Activated T-helper 1 cell treated with Interleukin-2 at 50 U/mL for 16 hours (primary cell): ENCODE measurements at places on chromosomes 3 and 15.
A peak's percentile ranks its signal among the peaks of the same experiment; 100 is the strongest.

DNA sequence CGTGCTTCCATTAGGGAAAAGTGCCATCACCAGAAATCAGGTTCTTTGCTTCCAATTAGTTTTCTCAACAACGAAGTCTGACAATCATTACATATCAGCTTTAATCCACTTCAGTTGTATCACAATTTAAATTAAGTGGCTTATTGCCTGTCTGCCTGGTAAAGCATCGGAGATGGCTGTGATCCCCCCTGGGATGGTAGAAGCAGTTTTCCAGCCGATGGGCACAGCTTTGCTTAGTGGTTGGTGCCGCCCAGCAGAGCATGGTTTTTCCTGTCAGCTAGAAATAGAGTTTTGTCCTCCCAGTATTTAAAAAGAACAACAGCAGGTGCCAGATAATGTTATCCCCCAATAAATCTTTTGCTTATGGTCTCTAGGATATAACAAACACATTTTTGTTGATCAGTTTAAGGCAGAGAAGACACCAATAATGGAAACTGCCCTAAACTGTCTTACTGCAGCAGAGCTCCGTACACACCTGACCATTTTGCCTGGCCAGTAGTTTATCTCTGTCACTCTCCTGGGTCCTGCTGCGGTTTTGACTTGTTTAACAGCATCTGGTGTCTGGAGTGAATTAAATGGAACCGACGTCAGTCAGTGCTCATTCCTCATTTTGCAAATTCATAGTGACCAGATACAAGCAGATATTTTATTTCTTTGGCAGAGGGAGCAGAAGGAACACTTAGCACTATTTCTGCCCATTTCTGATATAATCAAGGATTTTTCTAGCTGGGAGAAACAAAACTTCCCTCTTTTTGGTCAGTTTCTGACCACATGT is 79.1 kb downstream of the SLC49A4 start:
- no peak for DNase-seq

DNA sequence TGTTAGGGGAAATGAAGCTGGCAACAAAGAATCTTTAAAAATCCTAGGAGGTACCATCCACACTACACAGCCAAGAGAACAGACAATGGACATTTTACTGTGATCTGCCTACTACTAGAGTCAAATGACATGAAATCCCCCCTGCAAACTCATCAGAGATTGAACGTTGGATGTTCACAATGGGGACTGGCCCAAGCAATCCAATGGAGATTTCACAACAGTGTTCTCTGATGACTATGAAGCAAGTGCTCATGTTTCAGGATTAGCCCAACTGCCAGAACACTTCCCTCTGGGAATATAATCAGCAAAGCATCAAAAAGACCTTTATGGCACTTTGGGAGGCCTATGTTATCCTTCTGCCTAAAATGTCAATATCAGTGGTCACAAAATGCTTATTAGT is 97.8 kb downstream of the IGSF11 start:
- no peak for DNase-seq

DNA sequence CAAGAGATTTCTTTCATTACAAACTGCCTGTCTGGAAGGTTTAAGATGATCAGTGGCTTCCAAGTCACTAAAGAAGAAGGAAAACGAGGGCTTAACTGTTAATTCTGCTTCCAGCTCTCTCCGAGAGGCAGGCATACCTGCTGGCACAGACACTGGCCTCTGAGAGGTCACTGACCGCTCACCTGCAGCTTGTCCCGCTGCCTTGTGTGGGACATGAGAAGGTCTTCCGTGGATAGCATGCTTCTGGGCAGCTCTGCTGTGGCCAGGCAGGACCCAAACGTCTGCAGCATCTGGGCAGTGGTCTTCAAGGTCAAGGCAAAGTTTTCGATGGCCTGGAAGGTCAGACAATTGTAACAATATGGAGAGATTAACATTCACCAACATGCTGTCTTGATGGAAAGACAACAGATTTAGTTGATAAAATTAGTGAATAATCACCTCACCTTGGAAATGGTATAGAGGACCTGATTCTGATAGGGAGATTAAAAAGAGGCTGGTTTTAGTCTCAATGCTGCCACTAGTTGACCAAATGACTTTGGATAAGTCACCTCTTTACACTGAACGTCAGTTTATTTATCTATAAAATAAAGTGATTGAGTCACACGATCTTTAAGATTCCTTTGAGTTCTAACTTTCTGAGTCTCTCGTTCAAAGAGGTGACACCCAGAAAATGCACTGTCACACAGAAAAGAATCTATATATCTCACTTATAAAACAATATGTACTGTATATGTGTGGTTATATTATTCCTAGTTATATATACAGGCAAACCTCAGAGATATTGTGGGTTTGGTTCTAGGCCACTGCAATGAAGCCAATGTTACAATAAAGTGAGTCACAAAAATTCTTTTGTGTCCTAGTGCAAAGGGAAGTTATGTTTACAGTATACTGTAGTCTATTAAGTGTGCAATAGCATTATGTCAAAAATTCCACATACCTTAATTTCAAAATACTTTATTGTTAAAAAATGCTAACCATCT is 65.1 kb downstream of the B3GNT5 start:
- no peak for DNase-seq

- no peak for DNase-seq
These were observed 3.5 kb upstream of the TGFBR2 start for GRCh38 chr3:30602946-30603345.

GRCh38 chr3:42778644-42779043 is 5.6 kb upstream of the CCDC13 start:
- no peak for DNase-seq

GRCh38 chr3:151581035-151581434 is 120.2 kb upstream of the IGSF10 start:
- DNase-seq = no peak

GRCh38 chr15:60485365-60486055 is 6.6 kb upstream of the ICE2 start:
- DNase-seq = no peak

- no peak for DNase-seq
These were observed 961.7 kb downstream of the NTRK3 start for GRCh38 chr15:87294854-87295253.

DNA sequence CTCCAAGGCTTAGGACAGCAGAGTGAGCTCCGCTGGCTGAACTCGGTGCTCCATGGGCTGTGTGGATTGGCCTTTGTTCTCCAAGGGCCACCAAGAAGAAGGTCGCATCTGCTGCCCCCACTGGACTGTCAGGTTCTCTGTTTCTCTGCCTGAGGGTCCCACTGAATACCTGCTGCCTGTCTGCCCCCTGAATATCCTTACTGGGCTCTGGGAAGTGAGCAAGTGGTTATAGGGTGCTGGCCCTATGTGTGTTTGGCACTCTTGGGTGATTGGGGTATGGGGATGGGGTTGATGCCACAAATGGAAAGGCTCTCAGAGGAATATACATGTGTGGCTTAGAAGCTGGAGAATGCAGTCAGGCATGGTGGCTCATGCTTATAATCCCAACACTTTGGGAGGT is 82.3 kb downstream of the THSD4 start:
- DNase-seq = no peak

DNA sequence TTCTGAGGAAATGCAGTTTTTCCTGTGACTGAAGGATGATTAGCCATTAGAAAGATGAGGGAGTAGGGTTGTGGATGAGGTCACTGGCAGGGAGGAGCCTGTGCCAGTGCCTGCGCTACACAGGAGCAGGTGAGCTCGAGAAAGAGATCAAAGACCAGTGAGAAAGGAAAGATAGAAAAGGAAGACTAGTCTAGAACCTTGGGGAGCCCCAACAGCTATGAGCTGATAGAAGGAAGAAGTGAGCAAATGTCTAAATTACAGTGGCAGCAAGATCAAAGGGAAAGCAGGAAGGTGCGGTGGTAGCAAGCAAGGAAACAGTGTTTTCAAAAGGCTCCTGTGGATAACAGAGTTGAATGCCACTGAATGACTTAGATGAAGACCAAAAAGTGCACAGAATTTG is 39.6 kb downstream of the LNP1 start:
- DNase-seq = no peak

- no peak for DNase-seq
These were observed 40.7 kb downstream of the STARD9 start for GRCh38 chr15:42616107-42616506.

DNA sequence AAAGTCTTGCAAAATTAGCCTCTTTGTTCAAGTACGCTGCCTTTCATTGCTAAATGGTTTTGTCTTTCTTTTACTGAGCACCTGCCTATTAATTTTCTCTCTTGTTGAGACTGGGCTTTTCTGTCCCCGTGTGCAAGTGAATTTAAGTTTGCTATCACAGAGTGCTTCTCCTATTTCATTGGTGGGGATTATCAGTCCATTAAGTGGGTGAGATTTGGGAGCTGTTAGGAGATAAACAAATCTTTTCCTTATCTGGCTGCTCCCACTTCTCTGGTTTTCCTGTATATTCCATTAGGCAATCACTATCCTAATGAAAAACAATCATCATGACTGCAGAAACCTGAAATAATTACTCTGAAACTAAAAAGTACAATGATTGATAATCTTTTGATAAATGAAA is 254.2 kb downstream of the NR1D2 start:
- no peak for DNase-seq

GRCh38 chr15:101240358-101240757 is 11.5 kb downstream of the CHSY1 start:
- DNase-seq = no peak

GRCh38 chr15:85748729-85749128 is 46.0 kb downstream of the KLHL25 start:
- DNase-seq = no peak

- no peak for DNase-seq
These were observed 217.4 kb downstream of the TCF12 start for GRCh38 chr15:57135800-57136199.

GRCh38 chr3:30401971-30402370 is 204.4 kb upstream of the TGFBR2 start:
- no peak for DNase-seq

- no peak for DNase-seq
These were observed 33.4 kb downstream of the CCDC54 start for GRCh38 chr3:107410606-107411005.

GRCh38 chr15:90402223-90402622 is 14.2 kb downstream of the IQGAP1 start:
- DNase-seq = no peak

GRCh38 chr3:148158210-148158609 is 539.5 kb upstream of the AGTR1 start:
- DNase-seq = no peak

DNA sequence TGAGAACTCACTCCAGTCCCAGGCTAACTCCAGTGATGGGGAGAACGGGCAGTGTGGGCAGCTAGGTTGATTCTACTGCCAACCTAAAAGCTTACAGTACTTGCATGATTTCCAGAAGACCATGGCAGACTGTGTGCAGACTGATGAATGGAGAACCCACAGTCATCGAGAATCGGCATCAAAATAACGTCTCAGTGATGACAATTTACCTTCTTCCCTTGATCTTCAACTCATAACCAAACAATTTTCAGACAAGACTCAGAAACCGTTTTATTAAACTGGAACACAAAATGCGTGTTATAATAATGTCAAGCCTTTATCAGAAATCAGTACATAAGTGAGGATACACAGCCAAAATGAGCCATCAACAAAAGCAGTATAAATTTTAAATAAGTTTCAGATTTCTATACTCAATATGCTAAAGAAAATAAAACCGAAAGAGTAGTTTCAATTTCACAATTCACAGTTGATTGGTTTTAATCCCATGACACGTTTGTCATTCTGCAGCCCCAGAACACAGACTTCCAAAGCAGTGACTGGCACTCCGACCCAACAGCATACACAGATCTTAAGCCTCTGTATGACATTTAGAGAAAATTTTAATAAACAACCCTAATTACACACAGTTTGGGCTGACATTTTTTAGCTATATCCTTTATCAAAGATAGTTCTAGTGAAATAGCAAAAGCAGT is 54.5 kb downstream of the ZMAT3 start:
- DNase-seq = no peak

DNA sequence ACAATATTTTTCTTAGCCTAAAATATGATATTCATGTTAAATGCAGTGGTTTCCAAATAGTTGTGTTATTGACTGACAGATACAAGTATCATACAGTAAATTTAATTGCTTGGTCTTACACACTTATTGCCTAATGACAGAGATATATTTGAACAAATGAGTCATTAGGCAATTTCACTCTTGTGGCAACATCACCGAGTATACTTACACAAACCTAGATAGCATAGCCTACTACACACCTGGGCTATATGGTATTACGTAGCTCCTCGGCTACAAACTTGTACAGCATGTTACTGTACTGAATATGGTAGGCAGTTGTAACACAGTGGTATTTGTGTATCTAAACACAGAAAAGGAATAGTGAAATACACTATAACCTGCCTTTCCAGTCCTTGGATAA is 50.3 kb downstream of the SERPINI1 start:
- DNase-seq = no peak

GRCh38 chr15:90376789-90377188 is 11.3 kb upstream of the IQGAP1 start:
- DNase-seq = peak; percentile 47

- DNase-seq = no peak
These were observed 86.0 kb downstream of the LRRK1 start for GRCh38 chr15:101004986-101005747.

DNA sequence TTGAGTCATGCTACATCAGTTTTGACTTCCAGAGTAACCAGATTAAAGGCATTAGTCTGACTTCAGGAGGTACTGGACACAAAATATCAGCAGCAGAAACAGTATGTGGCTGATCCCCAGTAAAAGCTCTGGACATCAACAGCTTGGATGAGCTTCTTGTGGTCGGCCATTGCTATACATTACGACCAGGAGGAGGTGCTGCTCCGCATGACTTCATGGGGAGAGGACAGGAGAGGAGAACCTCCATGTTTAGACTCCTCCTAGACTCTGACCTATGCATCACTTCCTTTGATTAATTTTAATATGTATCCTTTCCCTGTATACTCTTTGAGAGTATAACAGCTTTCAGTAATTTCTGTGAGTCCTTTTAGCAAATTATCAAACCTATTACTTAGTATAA is 285.6 kb upstream of the ARHGEF26 start:
- DNase-seq = no peak

GRCh38 chr15:100508641-100509300 is 20.0 kb downstream of the CERS3 start:
- no peak for DNase-seq
